ENCODE measurements at places on chromosomes 6 and 20.

- DNase-seq = peak; percentile 97
Observed at GRCh38 chr6:37257634-37258404, at the start of the genes TBC1D22B and TMEM217. TSS of gene TBC1D22B (plus strand) at chr6:37257772. CDS start at chr6:37257918, 146 bp downstream. TSS of gene TMEM217 (minus strand) at chr6:37258144. CDS start at chr6:37219030, 39,114 bp downstream.

- DNase-seq = no peak
Observed at GRCh38 chr6:74607934-74608333, 597.9 kb downstream of the COL12A1 start.

- no peak for DNase-seq
Observed at GRCh38 chr6:30886897-30887255, 2.6 kb downstream of the DDR1 start.

- no peak for DNase-seq
Observed at GRCh38 chr20:32480371-32481241, 104.5 kb downstream of the NOL4L start.

GRCh38 chr6:131295081-131295480, 159.8 kb downstream of the AKAP7 start:
- DNase-seq = no peak

DNA sequence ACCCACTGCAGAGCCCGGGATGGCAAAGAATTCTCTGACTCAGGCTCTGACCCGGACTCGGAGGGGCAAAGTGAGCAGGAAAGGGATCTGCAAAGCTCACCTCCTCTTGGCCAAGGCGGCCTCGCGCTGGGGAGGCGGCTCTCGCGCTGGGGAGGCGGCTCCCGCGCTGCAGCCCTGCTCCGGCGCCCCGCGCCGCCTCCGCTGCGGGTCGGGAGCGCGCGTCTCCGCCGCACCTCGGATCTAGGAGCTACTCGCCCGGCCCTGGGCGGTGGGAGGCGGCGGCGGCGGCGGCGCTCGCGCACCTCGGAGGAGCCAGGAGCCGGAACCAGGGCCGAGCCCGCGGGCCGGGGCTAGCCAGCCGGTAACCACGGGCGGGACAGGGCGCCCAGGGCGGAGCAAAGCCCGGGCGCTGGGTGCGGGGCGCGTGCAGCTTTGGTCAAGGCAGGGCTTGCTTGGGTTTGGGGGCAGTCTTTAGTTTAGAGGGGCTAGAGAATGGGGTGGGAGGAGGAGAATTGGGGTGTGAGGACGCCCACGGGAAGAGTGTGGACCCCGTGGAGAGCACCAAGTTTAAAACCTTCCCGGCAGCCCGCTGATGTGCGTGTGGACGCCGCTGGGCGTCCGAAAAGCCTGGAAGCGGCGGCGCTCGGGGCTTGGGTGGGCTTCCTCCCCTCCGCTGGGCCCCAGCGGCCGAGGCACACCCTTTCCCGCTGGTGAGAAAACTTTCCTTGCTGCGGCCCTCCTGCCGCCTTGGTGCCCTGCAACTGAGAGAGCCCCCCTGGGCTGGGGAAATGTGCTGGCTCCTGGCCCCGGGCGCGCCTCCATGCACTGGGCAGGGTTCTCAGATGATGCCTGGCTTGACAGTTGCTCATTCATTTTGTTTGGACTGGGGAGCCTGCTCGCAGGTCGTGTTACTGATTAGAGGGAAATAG, at the start of gene MRAP2:
TSS of gene MRAP2 (plus strand) at position 250 of the 929 bp plus-strand sequence. CDS start 21,547 bp downstream, outside the sequence.
- no peak for DNase-seq

- no peak for DNase-seq
Observed at GRCh38 chr6:53520320-53520928, 24.5 kb downstream of the GCLC start.

GRCh38 chr6:102799051-102799450, 1405.5 kb downstream of the GRIK2 start:
- no peak for DNase-seq

DNA sequence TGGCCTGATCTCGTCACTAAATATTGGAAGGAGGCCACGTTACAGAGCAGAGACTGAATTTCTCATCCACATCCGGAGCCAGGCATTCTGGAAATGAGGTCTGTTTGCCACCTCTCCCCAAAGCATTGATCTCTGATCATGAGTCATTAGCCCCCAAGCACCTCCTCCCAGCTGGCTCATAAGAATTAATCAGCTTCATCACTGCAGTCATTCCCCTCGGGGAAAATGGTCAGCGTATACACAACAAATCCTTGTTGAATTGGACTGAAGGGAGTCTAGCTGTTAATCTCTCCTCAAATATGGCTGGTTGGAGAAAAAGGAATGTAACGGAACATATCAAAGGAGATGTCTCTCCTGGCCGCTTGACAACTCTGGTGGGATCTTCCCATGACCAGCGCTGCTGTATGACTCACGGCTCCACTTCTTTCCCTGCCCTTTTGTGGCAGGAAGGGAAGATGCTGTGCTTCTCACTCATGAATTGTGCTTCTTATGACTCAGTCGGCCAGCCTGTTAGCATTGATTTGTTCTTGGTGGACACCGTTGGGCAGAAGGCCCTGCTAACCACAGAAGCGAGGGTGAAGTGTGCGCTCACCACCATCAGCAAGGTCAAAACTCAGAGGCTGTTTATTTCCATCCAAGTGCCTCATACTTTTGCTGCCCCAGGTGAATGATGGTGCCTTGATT, 76.7 kb downstream of the RNF182 start:
- DNase-seq = no peak

- no peak for DNase-seq
Observed at GRCh38 chr6:43264599-43265145, 21.4 kb downstream of the TTBK1 start.

- DNase-seq = no peak
Observed at GRCh38 chr6:68008445-68008844, 626.6 kb upstream of the ADGRB3 start.

DNA sequence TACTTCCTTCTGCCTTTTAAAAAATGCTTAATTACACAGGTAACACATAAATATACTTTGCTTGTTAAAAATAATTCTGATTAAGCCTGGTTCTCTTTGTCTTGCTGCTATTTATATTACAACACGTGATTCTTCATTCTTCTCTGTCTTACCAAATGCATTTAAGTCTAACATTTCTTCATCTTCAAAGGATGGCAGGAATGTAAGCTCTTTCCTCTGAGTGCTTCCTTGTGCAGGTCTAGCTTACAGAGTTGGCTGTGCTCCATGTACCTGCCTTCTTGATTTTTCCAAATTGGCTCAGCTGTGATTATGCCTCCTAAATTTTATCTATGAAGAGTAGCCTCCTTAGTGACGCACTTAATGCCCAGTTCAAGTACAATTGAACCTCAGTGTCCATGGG, 44.4 kb downstream of the RNF144B start:
- no peak for DNase-seq

GRCh38 chr6:159180001-159180400, 10.8 kb downstream of the FNDC1 start:
- no peak for DNase-seq

DNA sequence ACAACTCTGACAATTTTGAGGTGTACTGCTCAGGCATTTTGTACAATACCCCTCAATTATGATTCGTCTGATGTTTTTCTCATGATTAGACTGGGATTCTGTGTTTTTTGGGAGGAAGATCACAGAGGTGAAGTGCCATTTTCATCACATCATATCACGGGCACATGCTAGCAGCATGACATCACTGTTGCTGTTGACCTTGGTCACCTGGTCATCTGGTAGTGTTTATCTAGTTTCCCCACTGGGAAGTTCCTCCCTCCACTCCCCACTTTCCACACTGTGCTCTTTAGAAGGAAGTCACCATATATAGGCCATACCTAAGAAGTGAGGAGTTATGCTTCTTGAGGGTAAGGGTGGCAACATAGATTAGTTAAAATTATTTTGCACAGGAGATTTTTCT, 20.8 kb downstream of the GCM2 start:
- no peak for DNase-seq

DNA sequence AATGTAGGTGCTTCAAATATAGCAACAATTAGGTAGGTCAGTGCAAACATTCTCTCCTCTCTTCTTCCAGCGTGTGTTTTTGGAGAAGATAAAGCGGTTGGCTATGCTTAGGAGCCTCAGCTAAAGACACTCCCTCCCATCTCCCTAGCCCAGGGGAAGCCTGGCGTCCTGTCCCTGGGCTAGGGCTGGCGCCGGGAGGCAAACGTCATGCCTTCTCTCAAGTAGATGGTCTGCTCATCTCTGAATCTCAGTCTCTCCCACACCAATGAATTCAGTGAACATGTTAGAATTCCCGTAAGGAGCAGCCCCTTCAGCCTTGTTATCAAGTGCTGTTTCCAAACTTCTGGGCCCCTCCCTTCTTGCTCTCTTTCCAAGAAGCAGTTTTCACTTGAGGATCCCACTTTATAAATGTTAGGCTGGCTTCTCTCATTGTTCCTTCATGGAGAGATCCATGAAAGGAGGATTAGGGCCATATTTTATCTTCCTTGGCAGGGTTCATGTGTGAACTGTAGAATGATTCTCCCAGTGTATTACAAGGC, 142.8 kb downstream of the CLIC5 start:
- no peak for DNase-seq

- no peak for DNase-seq
Observed at GRCh38 chr20:24148372-24148771, 159.8 kb upstream of the GGTLC1 start.

GRCh38 chr20:38591474-38592410, 9.9 kb upstream of the ARHGAP40 start:
- DNase-seq = no peak

GRCh38 chr6:88536071-88536625, 370.0 kb upstream of the CNR1 start:
- DNase-seq = no peak

DNA sequence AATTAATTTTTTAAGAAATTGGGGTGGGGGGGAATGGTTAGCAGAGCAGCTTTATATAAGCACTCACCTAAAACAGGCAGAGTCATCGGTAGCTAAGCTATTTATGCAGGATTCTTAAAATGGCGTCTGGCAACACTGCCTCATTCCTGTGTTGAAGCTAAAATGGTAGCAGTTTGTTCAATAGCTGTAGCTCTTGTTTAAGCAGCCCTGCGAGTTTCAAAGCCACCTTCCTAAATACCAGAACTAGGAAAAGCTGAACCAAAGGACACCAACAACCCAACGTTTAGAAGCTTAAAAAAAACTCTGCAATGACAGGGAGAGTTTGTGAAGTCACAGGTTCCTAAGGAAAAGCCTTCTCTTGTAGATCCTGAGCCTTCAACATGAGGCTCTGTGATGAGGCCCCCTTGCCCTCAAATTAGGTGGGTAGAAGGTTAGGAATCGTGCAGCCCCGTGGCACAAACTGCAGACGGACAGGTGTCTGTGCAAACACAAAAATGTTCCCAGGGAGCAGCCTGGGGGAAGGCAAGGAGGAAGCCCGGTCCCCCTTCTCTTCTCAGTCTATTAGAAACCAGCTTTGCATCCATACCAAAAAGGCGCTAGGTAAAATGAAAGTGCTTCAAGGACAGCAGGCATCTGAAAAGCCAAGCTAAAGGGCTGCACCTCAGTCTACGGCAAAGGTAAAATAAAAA, 4.7 kb downstream of the ZMYND8 start:
- no peak for DNase-seq

- no peak for DNase-seq
Observed at GRCh38 chr6:31495580-31495979, 2.4 kb upstream of the MICB start.

- DNase-seq = no peak
Observed at GRCh38 chr6:89944181-89944755, 50.0 kb downstream of the GJA10 start.

DNA sequence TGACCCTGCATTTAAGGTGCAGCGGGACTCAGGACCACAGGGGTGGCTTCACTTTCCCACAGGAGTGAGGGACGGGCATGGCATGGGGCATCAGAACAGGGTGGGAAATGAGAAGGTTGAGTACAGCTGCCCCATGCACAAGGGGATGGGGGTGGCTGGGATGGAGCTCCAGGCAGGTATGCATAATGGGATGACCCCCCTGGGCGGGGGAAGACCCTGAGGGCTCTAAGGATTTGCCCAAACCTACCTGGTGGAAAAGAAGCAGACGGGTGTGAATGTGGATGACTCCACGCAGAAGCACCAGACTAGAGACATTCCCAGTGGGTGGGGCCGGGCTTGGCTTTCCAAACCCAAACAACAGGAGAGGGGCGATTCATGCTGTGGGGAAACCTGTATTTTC, 200.3 kb downstream of the SYNDIG1 start:
- DNase-seq = no peak

- DNase-seq = no peak
Observed at GRCh38 chr20:50367739-50368375, 142.3 kb upstream of the PTPN1 start.

DNA sequence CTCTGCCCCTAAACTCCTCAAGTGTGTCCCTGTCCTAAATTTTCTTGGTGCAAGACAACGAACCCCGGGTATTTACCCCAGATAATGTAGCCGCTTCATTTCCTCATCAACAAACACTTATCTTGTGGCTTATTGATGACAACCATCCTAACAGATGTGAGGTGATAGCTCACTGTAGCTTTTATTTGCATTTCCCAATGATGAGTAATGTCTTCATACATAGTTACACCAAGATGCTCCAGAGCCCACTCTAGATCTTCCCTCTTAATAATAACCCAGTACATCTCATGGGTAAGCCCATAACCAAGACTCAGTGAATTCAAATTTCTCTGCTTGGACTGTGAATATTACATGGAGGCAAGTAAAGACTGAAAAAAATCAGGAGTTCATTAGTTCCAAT, 48.2 kb upstream of the BEND6 start:
- DNase-seq = no peak

- DNase-seq = peak; percentile 83
Observed at GRCh38 chr6:31901953-31902643, at the start of gene ZBTB12. TSS of gene ZBTB12 (minus strand) at chr6:31902086. CDS start at chr6:31901305, 781 bp downstream.

DNA sequence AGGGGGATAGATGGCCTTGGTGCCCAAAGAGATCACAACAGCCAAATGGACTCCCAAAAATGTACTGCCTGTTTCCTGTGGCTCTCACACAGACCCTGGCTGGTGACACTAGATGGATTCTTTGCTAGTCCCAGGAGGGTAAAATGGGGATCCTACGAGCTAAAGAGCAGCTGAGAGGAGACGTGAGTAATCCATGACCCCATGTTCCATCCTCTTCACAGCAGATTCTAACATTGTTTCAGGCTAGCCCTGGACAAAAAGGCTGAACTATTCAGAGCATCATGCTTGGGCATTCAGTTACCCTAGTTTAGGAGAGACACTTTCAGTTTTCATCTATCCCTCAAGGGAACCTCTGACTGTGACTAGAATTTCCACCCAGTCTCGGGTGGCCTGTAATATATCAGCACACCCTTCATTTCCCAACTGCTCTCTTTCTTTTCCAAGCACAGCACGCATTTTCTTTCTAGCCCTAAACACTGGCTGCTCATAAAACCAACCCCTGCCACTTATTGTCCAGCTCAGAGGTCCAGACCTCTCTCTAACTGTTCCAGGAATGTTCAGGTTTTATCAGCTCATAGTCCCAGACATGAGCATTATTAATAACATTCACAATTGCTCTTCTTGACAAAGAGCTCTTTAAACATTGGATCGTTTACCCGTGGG, 48.5 kb downstream of the SLC22A1 start:
- DNase-seq = no peak

- DNase-seq = no peak
Observed at GRCh38 chr20:29306390-29307072, 1950.9 kb upstream of the DEFB115 start.

Data from GM12892 (cell line).